Omental fat pad (tissue), 4 donors: ENCODE measurements at places on chromosomes 5 and 9.

- DNase-seq, result no peak
These were observed 14.5 kb upstream of the TAS2R1 start for GRCh38 chr5:9644630-9645029.

DNA sequence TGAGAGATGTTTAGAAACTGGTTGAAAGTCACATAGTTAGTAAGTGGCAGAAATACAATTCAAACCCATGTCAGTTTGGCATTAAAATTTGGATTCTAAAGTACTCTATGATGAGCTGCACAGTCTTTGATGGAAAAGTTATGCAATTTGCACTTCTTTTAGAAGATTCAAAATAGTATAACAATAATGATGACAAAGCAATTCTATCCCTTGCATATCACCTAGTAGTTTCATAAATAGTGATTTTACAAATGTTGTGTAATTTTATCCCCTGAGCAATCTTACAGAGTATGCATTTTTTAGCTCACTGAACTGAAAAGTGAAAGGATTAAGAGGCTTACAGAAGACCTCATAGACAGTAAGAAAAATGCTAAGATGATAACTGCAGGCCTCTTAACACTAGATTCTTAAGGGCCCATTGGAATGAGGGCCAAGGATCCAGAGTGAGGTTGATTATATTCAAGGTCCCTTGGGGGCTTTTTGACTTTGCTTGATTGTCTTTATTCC is 3.7 kb downstream of the C5orf46 start:
- DNase-seq, result no peak

GRCh38 chr9:130343445-130343918 is 77.9 kb downstream of the HMCN2 start:
- no peak for DNase-seq

GRCh38 chr5:131171276-131171810 is 599 bp downstream of the LYRM7 start:
- DNase-seq, result no peak

- DNase-seq, result no peak
These were observed 55.3 kb downstream of the RPS23 start for GRCh38 chr5:82222597-82223574.

GRCh38 chr9:130662099-130662969 is 2.1 kb upstream of the PRDM12 start:
- no peak for DNase-seq

GRCh38 chr5:116386633-116387032 is 188.0 kb downstream of the SEMA6A start:
- DNase-seq, result no peak

GRCh38 chr9:93129691-93130500 is 4.2 kb downstream of the NINJ1 start:
- no peak for DNase-seq

DNA sequence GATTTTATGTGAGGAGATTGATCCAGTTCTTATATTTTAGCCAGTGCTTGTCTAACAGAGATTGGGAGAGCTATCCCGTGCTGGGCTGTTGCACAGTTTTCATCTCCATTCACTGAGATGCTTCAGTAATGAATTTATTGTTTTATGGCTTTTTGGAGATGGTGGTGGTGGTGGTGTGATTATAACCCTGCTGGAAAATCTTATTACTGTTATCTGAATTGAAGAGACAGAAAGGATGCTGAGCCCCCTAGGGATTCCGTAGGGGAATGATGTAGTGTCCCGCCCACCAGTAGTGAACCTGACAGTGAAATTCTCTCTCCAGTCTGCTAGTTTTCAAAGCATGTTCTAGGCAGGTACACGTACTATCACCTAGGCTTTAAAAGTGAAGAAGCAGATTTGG is 1.9 kb downstream of the RAI14 start:
- DNase-seq, result no peak

- no peak for DNase-seq
These were observed 135.6 kb upstream of the LPCAT1 start for GRCh38 chr5:1659100-1659981.
